Activated naive CD8-positive, alpha-beta T cell treated with anti-CD3 and anti-CD28 coated beads, Interleukin-2, amount 10 ng/mL, durations not matched to agents 7 days and 5 days (primary cell): ENCODE measurements at places on chromosomes 11 and 22. TPM values are rescaled to one million over a fixed set of nuclear protein-coding genes. Genes with fewer than 3 reads are reported as not detected.
A peak's percentile ranks its signal among the peaks of the same experiment; 100 is the strongest.

Gene SERPING1
- 0.45 TPM for total RNA-seq

Gene RFPL1
- not detected for total RNA-seq

Gene APOA5
- total RNA-seq: not detected

Gene MRGPRX2
- total RNA-seq: not detected

Gene PANX2
- 0.11 TPM for total RNA-seq

DNA sequence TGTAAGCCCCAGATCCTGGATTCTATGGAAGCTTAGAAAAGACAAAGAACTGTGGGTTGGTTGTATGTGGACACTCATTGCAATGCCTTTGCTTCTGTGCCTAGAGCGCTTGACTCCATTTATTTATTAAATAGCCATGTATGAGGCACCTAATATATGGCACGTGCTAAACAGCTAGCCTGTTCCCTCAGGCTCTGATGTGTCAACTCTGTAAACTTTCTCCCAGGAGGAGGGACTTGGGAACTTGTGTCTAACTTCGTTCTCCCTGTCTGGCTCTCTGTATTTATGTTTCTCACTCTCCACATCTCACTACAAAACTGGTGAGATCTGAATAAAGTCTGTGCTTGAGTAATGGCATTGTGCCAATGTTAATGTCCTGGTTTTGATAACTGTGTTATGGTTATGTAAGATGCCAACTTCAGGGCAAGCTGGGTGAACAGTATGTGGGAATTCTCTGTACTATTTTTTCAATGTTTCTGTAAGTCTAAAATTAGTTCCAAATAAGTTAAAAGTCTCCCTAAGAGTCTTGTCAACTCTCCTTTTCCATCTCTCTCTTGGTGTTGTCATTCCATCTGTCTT, 34.1 kb upstream of the ZBTB16 start:
- no peak overlapping the region for H3K4me3 ChIP-seq
- peaks cover 20% of the 10 kb centered on the region for H3K27me3 ChIP-seq

GRCh38 chr22:46084376-46084775, 66.0 kb upstream of the PPARA start:
- no peak overlapping the region for H3K27ac ChIP-seq
- DNase-seq: no peak
- peaks cover 3% of the 10 kb centered on the region for H3K4me1 ChIP-seq
- H3K4me3 ChIP-seq: no peak overlapping the region
- no peaks in the 10 kb centered on the region for H3K36me3 ChIP-seq

DNA sequence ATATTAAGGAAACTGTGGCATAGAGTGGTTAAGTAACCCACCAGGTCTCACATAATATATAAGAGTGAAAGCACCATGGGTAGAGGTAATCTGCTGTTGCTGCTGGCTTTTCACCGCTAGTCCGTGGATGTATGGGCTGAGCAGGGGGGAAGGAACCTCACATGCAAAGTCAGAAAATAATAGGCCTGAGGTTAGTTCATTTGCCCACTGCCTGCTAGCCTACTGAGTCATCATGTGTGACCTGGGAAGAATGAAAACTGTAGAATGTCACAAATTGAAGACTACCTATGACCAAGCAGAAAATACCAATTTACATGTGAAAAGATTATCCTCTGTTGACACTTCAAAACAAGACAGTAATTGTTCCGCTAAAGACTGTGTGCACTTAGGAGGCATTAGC, 560.1 kb upstream of the FAT3 start:
- H3K4me3 ChIP-seq: no peak overlapping the region
- H3K27ac ChIP-seq: no peak overlapping the region
- no peaks in the 10 kb centered on the region for H3K36me3 ChIP-seq
- no peaks in the 10 kb centered on the region for H3K27me3 ChIP-seq

GRCh38 chr11:125070699-125071254, 7.7 kb downstream of the SLC37A2 start:
- H3K36me3 ChIP-seq: no peaks in the 10 kb centered on the region
- peaks cover 15% of the 10 kb centered on the region for H3K4me1 ChIP-seq
- DNase-seq: no peak

DNA sequence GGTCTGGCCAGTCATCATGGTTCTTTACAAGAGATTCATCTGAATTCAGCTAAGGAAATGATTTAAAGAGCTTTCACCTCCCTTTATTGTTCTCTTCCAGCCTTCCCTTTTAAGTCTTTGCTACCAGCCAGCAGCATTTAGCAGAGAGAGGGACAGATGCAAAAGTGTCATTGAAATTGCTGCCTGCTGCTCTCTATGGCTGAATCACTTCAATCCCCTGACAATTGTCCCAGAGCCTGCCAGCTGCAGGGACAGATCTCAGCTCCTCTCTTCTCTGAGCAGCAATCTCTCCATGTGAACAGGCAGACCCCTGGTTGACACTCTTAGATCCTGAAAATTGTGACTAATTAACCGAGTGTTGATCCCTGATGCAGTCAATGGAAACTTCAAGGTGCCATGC, 816.9 kb upstream of the CCDC90B start:
- H3K36me3 ChIP-seq: no peaks in the 10 kb centered on the region
- no peak overlapping the region for H3K27ac ChIP-seq
- no peak overlapping the region for H3K4me3 ChIP-seq
- no peak for DNase-seq

DNA sequence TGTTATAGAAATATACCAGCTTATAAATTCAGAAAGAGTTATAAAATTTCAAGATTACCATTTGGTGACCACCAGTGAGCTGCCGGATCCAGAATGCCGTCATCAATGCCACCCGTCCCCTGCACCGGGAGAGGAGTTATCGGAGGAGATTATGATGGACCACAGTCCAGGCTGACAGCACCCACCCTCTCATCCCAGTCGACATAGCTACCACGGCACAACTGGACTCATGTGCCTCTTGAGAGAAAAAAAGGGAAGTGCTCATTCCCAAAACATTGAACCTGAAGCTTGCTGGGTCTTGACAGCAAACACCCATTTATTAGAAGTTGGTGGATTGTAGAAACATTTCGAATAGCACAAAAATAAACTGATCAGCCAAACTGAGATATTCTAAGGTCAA, 1331.5 kb downstream of the TBC1D22A start:
- no peak overlapping the region for H3K27ac ChIP-seq
- H3K36me3 ChIP-seq: peaks cover 5% of the 10 kb centered on the region
- no peak overlapping the region for H3K4me3 ChIP-seq
- no peak for DNase-seq
- H3K4me1 ChIP-seq: peaks cover 15% of the 10 kb centered on the region

GRCh38 chr11:64809781-64810241, 540 bp downstream of the MEN1 start:
- H3K4me1 ChIP-seq: peaks cover 16% of the 10 kb centered on the region
- peaks cover 4% of the 10 kb centered on the region for H3K36me3 ChIP-seq
- no peak for DNase-seq
- H3K4me3 ChIP-seq: peak overlapping the region; percentile 95

- H3K27me3 ChIP-seq: peaks cover 42% of the 10 kb centered on the region
- no peaks in the 10 kb centered on the region for H3K36me3 ChIP-seq
- H3K4me3 ChIP-seq: no peak overlapping the region
Measured at GRCh38 chr11:17720796-17721171, 1.4 kb downstream of the MYOD1 start.

GRCh38 chr11:114296605-114297372, 590 bp downstream of the NNMT start:
- no peak overlapping the region for H3K27ac ChIP-seq
- H3K4me3 ChIP-seq: no peak overlapping the region
- H3K4me1 ChIP-seq: no peaks in the 10 kb centered on the region
- H3K36me3 ChIP-seq: no peaks in the 10 kb centered on the region
- H3K27me3 ChIP-seq: peaks cover 18% of the 10 kb centered on the region
- DNase-seq: no peak

GRCh38 chr11:72308226-72309073, 64.5 kb upstream of the PHOX2A start:
- no peaks in the 10 kb centered on the region for H3K4me1 ChIP-seq
- H3K36me3 ChIP-seq: peaks cover 4% of the 10 kb centered on the region
- H3K27ac ChIP-seq: no peak overlapping the region
- H3K27me3 ChIP-seq: no peaks in the 10 kb centered on the region

- no peak overlapping the region for H3K4me3 ChIP-seq
- H3K27ac ChIP-seq: no peak overlapping the region
- H3K36me3 ChIP-seq: no peaks in the 10 kb centered on the region
- DNase-seq: no peak
Measured at GRCh38 chr11:131889146-131889577, 518.7 kb downstream of the NTM start.

GRCh38 chr11:65894034-65894591, 3.6 kb downstream of the CCDC85B start:
- peak overlapping the region; percentile 95 for H3K27ac ChIP-seq
- peaks cover 2% of the 10 kb centered on the region for H3K36me3 ChIP-seq
- H3K4me3 ChIP-seq: peak overlapping the region; percentile 88
- H3K4me1 ChIP-seq: peaks cover 43% of the 10 kb centered on the region

- H3K4me1 ChIP-seq: no peaks in the 10 kb centered on the region
- peaks cover 8% of the 10 kb centered on the region for H3K27me3 ChIP-seq
- no peak for DNase-seq
Measured at GRCh38 chr11:2342981-2343380, 34.1 kb upstream of the CD81 start.

GRCh38 chr11:87212891-87213290, 175.2 kb downstream of the TMEM135 start:
- H3K4me3 ChIP-seq: no peak overlapping the region
- H3K4me1 ChIP-seq: peaks cover 6% of the 10 kb centered on the region
- peaks cover 10% of the 10 kb centered on the region for H3K36me3 ChIP-seq
- no peaks in the 10 kb centered on the region for H3K27me3 ChIP-seq

GRCh38 chr11:22699388-22699787, 33.0 kb downstream of the GAS2 start:
- H3K27ac ChIP-seq: no peak overlapping the region
- DNase-seq: no peak
- H3K4me3 ChIP-seq: no peak overlapping the region
- peaks cover 6% of the 10 kb centered on the region for H3K4me1 ChIP-seq
- no peaks in the 10 kb centered on the region for H3K27me3 ChIP-seq
